ENCODE measurements at places on chromosomes 1 and 21. TPM values are rescaled to one million over a fixed set of nuclear protein-coding genes. Genes with fewer than 3 reads are reported as not detected.

- H3K4me3 ChIP-seq = no peak overlapping the region
- H3K27me3 ChIP-seq = no peaks in the 10 kb centered on the region
- H3K4me1 ChIP-seq = peaks cover 30% of the 10 kb centered on the region
- peak; percentile 65 for DNase-seq
Observed at GRCh38 chr1:16250524-16251251, 13.7 kb upstream of the CPLANE2 start.

ZC3H12A gene
- total RNA-seq = 0.93 TPM

GRCh38 chr1:63601061-63601460 lies 7.8 kb downstream of the PGM1 start:
- no peak overlapping the region for H3K4me3 ChIP-seq
- H3K36me3 ChIP-seq = no peaks in the 10 kb centered on the region
- no peak for DNase-seq
- no peak overlapping the region for H3K27ac ChIP-seq

DNA sequence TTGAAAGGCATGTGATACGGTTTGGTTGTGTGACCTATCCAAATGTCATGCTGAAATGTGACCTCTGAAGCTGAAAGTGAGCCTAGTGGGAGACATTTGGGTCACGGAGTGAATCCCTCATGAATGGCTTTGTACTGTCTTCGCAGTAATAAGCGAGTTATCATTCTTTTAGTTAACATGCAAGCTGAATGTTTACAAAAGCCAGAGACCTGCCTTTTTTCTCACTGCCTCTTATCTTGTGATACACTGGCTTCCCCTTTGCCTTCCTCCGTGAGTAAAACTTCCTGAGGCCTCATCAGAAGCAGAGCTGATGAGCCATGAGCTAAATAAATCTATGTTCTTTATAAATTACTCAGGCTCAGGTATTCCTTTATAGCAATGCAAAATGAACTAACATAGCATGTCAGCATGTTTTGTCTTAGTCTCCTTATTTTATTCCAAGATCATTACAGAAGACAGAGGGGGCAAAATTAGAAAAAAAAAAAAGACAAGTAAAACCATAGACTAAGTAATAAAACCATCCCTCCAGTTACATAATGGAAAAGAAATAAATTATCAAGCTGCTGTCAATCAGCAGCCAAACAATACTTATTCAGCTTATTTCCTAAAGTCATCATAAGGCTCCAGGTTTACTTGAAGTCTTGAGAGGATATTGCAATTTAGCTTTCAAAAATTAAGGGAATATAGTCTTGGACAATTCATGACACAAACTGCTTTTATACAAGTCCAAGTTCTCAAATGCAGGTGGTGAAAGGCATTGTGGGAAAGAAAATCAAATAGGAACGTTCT lies 12.1 kb downstream of the RGS18 start:
- no peak overlapping the region for H3K4me3 ChIP-seq
- no peaks in the 10 kb centered on the region for H3K27me3 ChIP-seq
- DNase-seq = peak; percentile 18
- no peak overlapping the region for H3K27ac ChIP-seq
- no peaks in the 10 kb centered on the region for H3K4me1 ChIP-seq
- no peaks in the 10 kb centered on the region for H3K36me3 ChIP-seq

IL20 gene
- not detected for total RNA-seq

DNA sequence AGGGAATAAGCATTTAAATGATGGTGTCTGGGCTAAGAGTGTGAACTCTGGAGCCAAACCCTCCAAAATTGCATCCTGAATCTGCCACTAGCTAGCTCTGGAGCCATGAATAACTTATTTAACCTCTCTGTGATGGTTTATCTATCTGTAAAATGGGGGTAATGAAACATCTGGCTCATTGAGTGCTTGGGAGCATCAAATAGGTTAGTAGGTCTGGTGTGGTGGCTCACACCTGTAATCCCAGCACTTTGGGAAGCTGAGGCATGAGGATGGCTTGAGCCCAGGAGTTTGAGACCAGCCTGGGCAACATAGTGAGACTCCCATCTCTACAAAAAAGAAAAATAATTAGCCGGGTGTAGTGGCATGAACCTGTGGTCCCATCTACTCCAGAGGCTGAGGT lies 42.8 kb downstream of the KIF1B start:
- no peak for DNase-seq
- H3K27ac ChIP-seq = peak overlapping the region; percentile 89
- H3K27me3 ChIP-seq = no peaks in the 10 kb centered on the region
- H3K36me3 ChIP-seq = peaks cover 12% of the 10 kb centered on the region

DNA sequence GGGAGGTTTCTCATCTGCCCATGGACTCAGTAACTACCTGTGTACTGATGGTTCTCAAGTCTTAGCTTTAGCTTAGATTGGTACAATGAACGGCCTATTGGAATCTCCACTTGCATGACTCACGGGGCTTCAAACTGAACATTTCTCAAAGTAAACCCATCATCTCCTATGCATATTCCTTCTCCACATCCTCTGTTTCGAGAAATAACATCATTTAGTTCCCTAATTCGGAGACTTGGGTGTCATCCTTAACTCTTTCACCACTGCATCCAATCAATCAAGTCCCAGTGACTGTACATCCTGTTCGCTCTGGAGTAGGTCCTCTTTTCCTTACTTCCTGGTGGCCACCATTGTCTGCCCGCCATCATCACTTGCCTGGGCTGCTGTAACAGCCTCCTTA lies 55.8 kb downstream of the LGR6 start:
- peaks cover 32% of the 10 kb centered on the region for H3K4me1 ChIP-seq
- no peak overlapping the region for H3K4me3 ChIP-seq
- DNase-seq = no peak
- H3K27ac ChIP-seq = no peak overlapping the region

DNA sequence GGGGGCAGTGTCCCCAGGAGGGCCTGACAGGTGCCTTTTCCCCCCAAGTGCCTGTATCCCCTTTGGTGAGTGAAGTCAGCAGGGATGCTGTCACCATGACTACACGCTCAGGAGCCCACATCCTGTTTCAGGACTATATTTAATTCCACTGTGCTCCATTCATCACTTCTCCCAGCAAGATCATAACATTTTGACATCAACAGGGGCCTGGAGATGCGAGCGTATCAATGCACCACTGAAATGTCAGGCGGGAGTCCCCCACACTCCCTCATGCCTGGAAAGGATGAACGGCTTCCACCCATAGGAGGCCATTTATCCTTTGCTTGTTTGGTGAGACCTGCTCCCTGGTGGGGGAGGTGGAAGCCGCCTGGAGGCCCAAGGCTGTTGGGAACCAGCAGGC lies 119.1 kb downstream of the PTPRU start:
- H3K27me3 ChIP-seq = peaks cover 5% of the 10 kb centered on the region
- no peaks in the 10 kb centered on the region for H3K36me3 ChIP-seq
- no peak for DNase-seq
- H3K4me3 ChIP-seq = no peak overlapping the region
- H3K4me1 ChIP-seq = peaks cover 3% of the 10 kb centered on the region
- no peak overlapping the region for H3K27ac ChIP-seq

DNA sequence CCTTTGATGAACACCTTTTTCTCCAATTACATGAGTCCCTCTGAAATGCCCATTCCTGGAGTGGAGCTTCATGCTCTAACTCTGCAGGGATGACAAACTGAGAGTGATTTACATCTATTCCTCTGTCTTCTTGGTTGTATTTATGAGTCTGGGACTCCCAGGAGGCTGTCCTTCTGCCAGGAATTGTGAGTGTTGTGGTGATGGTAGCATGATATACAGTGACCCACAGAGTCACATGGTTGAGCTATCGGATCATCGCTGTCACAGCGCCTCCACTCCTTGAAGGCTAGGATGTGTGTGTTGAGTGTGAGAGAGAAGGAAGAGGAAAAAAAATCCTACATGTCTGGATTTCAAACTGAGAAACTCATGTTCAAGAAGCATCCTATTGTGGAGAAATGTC lies 163.4 kb upstream of the CACNA1E start:
- peaks cover 11% of the 10 kb centered on the region for H3K4me1 ChIP-seq
- H3K27me3 ChIP-seq = peaks cover 59% of the 10 kb centered on the region
- no peak for DNase-seq
- H3K27ac ChIP-seq = no peak overlapping the region
- H3K36me3 ChIP-seq = no peaks in the 10 kb centered on the region
- H3K4me3 ChIP-seq = no peak overlapping the region

DNA sequence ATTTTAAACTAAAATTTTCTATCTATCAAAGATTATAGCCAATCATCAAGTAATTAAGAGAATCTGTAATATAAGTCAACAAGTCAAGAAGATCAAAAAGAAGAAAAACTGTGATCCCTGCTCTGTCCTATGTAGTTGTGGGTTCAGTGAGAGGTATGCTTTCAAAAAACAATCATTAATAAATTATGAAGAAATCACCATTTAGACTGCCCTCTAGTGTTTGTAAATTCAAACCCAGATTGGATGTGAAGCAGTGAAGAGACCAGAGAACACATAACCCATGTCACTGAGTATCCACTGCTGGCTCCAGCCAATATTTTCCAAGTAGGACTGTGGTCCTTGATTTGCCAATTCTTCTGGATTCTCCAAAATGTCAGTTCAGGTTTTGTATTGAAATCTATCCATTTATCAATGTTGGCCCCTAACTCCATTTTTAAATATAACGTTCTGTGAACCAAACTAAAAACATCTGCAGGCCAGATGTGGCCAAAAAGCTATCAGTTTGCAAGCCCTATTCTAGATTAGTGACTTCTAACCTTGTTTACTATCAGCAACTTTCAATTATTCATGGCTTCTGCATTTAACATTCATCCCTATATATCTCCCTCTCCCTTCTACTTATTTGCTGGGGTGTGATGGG lies 467.5 kb upstream of the CXADR start:
- H3K27ac ChIP-seq = no peak overlapping the region
- no peaks in the 10 kb centered on the region for H3K36me3 ChIP-seq
- no peaks in the 10 kb centered on the region for H3K4me1 ChIP-seq
- DNase-seq = peak; percentile 35
- H3K4me3 ChIP-seq = no peak overlapping the region

OLIG2 gene
- total RNA-seq = 0.04 TPM

GRCh38 chr1:84298328-84298683 lies 3.2 kb upstream of the SAMD13 start:
- DNase-seq = peak; percentile 77
- no peaks in the 10 kb centered on the region for H3K36me3 ChIP-seq
- peak overlapping the region; percentile 92 for H3K4me3 ChIP-seq
- H3K4me1 ChIP-seq = peaks cover 24% of the 10 kb centered on the region
- H3K27me3 ChIP-seq = no peaks in the 10 kb centered on the region
- H3K27ac ChIP-seq = peak overlapping the region; percentile 90

KIF14 gene
- 3.1 TPM for total RNA-seq

DNA sequence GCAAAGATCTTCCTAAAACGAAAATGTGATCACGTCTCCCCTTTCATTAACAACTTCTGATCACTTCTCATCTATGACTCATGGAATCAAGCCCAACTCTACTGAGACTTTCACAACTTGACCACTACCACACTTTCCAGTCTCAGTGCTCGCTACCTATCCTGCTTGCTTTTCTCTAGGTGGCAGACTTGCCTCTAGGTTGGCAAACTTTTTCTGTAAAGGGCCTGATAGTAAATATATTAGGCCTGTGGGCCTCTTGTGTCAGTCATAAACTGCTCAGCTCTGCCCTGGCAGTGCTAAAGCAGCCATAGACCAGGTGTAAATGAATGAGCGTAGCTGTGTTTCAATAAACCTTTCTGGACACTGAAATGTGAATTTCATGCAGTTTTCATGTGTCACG lies 21.5 kb upstream of the HMGB4 start:
- no peaks in the 10 kb centered on the region for H3K4me1 ChIP-seq
- H3K27me3 ChIP-seq = peaks cover 4% of the 10 kb centered on the region
- H3K27ac ChIP-seq = no peak overlapping the region
- H3K36me3 ChIP-seq = no peaks in the 10 kb centered on the region

DNA sequence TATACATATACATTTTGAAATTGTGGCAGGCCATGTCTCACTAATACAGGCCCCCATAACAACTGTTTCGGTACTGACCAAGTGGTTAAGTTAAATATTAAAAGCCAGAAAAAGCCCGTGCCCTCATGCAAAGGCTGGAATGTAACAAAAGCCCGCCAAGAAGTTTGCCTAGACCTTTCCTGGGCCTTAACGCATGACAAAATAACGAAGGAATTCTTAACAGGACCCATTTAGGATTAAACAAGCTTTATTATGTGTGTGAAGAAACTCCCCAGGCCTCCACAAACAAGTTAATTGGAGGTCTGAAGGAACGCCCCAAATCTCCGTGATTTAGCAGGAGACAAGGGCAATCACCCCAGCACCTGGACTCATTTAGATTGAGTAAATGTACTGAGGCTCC lies 42.4 kb downstream of the TNFSF4 start:
- H3K4me1 ChIP-seq = no peaks in the 10 kb centered on the region
- DNase-seq = no peak
- H3K36me3 ChIP-seq = no peaks in the 10 kb centered on the region

DNA sequence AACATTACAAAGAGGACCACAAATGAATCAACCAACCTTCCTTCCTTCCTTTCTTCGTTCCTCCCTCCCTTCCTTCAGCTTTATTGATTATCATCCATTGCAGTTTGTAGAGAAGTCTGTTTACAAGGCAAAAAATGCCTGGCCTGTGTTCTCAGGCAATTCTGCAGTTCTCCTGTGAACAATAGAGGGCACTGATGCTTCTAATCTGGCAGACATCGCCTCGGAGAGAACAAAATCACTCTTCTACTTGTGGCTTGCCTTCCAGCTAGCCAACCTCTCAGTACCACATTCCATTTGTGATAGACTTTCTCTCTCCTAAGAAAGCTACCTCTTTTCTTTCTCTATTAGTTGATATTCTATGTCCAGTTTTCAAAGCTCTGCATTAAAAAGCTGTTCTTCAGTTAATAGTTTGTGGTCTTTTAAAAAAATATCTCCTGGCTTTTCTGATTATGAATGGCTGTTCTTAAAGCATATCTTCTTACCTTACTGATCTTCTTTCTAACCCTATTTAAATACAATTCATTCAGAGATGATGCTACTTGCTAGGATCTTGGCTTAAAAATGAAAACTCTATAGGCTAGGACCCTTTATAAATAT lies 26.9 kb upstream of the ESRRG start:
- DNase-seq = peak; percentile 83
- no peak overlapping the region for H3K4me3 ChIP-seq
- no peak overlapping the region for H3K27ac ChIP-seq
- H3K36me3 ChIP-seq = no peaks in the 10 kb centered on the region

GRCh38 chr1:95512925-95513324 lies 278.9 kb downstream of the RWDD3 start:
- DNase-seq = no peak
- no peaks in the 10 kb centered on the region for H3K36me3 ChIP-seq
- H3K27me3 ChIP-seq = no peaks in the 10 kb centered on the region
- H3K4me1 ChIP-seq = peaks cover 10% of the 10 kb centered on the region
- no peak overlapping the region for H3K27ac ChIP-seq

DNA sequence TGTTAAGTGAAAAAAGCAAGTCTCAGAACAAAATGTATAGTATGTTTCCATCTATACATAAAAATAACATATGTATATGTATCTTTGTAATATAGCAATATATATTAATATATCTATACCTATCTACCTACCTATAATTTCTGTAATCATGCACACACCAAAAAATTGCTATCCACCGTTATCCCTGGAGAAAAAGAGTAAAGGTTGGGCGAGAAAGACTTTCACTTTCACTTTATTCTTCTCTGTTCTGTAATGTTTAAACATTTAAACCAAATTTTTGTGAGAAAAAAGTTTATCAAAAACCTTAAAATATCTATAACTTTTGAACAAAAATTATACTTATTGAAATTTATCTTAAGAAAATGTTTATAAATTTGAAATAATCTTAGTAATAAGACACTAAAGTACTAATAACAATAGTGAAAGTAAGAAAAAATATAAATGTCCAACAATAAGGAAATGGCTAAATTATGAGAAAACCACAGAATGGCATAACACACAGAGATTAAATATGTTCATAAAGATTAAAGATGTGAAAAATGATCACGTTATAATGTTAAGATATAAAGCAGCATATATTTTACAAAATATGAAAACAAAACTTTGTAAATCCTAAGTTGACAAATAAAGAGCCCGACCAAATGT lies 74.0 kb upstream of the LRRC53 start:
- no peak overlapping the region for H3K27ac ChIP-seq
- no peaks in the 10 kb centered on the region for H3K27me3 ChIP-seq
- no peaks in the 10 kb centered on the region for H3K36me3 ChIP-seq
- H3K4me3 ChIP-seq = no peak overlapping the region

All from muscle of leg (tissue), 16 donors.